GM03348 (cell line): ENCODE measurements at places on chromosomes 1 and 21.

- no peak for DNase-seq
These were observed 48.2 kb downstream of the COQ8A start for GRCh38 chr1:226988334-226988666.

- no peak for DNase-seq
These were observed 110.7 kb downstream of the SPATA46 start for GRCh38 chr1:162265983-162266382.

- DNase-seq, result no peak
These were observed 273.2 kb downstream of the PTPRC start for GRCh38 chr1:198912046-198912445.

- DNase-seq, result peak; percentile 25
These were observed 200.4 kb downstream of the HMCN1 start for GRCh38 chr1:185934476-185935189.

- peak; percentile 44 for DNase-seq
These were observed 187.1 kb downstream of the CDC42BPA start for GRCh38 chr1:227131193-227131592.

DNA sequence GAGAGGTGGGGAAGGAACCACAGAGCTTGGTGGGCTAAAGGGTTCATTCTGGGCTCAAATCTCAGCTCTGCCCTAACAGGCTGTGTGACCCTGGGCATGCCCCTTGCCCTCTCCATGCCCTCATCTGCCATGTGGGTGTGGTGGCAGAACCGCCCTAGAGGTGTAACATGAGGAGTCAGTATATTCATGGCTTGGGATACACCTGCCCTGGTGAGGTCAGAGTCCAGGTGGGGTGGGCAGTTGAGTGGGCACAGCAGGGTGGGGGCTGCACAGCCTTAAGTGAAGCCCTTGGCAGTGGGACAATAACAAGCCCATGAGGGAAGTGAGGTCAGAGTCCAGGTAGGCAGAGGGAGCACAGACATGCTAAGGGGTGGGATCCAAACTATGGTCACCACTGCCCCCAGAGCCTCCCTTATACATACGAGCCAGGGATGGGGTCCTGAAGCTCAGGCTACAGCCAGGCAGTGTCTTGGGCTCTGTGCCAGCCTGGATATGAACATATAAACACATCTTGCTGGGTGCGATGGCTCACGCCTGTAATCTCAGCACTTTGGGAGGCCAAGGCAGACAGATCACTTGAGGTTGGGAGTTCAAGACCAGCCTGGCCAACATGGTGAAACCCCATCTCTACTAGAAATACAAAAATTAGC, 59.0 kb upstream of the EFHD2 start:
- DNase-seq, result no peak

- DNase-seq, result no peak
These were observed 7.0 kb downstream of the NFIA start for GRCh38 chr1:61089338-61089737.

DNA sequence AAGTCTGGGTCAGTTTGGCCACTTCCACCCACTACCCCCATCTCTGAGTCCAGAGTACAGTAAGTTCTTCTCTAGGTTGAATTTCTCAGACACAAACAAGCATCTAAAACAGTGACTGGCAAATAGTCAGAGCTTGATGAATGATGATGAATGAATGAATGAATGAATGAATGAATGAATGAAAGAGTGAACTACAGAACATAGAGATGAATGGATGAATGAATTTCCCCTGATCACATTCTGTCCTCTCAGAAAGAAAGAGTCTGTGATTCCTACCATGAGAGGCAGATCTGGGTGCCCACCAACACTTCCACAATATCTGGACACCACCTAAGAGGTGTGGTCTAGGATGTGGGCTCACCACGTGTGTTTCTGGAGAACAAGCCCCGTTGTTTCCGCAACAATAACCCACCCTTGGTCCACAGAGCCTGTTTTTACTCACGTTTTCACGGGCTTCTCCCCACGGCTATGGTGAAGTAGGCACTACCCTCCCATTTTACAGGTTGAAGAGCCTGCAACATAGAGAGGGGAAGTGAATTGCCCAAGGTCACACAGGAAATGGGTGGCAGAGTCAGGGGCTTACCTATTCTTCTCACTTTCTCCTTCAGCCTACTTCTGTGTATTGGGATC, 40.2 kb upstream of the IFFO2 start:
- no peak for DNase-seq

- DNase-seq, result no peak
These were observed 281.3 kb upstream of the ZP4 start for GRCh38 chr1:238171985-238172384.

- no peak for DNase-seq
These were observed 82.1 kb upstream of the ARHGEF16 start for GRCh38 chr1:3372317-3372716.

DNA sequence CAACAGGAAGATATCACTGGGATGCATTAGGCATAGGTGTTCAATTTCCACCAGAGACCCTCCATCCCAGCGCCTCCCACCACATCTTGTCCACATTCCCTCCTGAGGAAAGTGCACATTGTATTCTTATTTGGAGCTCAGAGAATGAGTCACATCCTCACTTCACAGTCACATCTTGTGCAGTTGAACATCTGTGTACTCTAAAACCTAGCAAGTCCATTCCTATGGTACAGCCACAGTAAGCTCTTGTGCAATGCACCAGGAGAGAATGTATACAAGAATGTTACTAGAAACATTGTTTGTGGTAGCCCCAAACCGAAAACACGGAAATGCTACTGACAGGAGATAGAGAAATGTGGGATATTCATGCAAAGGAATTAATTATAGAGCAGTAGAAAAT, 1.6 kb upstream of the KDF1 start:
- DNase-seq, result peak; percentile 84

GRCh38 chr1:173353350-173353749, 123.8 kb upstream of the PRDX6 start:
- peak; percentile 39 for DNase-seq

- no peak for DNase-seq
These were observed 35.8 kb downstream of the RIPK4 start for GRCh38 chr21:41731081-41731480.

- no peak for DNase-seq
These were observed 226.3 kb upstream of the FGGY start for GRCh38 chr1:59070610-59071009.

- peak; percentile 75 for DNase-seq
These were observed 22.0 kb upstream of the BATF3 start for GRCh38 chr1:212721388-212722247.

GRCh38 chr1:187033693-187034390, 205.1 kb downstream of the PLA2G4A start:
- no peak for DNase-seq

DNA sequence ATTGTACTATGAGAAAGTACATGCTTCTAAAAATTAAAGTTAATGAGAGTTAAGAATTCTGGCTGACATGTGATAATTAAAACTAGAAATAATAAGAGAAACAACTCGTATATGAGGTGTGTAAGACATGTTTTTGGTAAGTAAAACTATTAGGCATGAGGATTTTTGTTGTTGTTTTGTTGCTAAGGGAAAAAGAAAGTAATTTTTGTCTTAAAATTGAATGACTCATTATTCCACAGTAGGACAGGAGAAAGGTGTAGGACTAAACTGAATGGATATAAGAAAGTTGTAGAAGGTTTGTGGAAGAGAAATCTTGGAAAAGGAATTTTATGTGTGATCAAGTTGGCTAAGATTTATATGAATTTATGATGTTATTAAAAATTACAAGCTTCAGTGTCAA, 54.8 kb downstream of the TBX19 start:
- no peak for DNase-seq

- no peak for DNase-seq
These were observed 49.0 kb upstream of the CLIC4 start for GRCh38 chr1:24696041-24696755.

- DNase-seq, result no peak
These were observed 86.4 kb downstream of the WDR64 start for GRCh38 chr1:241738284-241739078.

DNA sequence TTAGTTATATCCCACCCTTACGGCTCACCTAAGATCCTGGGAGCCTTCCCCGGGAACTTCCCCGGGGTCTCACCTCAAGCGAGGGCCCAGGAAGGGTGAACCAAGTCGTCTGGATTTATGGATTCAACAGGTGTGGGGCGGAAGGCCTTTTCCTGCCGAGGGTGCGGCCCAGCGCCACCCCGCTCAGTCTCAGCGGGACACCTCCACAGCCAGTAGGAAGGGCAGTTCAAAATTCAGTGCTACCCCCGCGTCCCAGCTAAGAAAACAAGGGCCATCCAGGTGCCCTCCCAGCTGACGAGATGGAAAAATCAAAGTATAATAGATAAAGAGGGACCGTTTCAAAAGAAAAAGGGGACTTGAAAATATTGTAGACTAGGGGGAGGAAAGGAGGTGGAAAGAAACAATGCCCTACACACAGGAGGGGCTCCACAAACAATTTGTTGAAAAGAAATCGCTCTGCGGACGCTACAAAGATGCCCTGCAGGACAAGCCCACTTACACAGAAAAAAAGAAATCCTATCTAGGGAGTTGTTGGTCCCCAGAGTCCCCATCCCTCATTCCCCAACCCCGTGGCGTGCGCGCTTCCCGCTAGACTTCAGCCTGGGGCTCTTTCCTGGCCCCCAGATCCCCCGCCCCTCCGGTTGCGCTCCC, 1.3 kb downstream of the SLC2A1 start:
- no peak for DNase-seq

GRCh38 chr1:218242171-218242570, 42.9 kb upstream of the RRP15 start:
- no peak for DNase-seq

DNA sequence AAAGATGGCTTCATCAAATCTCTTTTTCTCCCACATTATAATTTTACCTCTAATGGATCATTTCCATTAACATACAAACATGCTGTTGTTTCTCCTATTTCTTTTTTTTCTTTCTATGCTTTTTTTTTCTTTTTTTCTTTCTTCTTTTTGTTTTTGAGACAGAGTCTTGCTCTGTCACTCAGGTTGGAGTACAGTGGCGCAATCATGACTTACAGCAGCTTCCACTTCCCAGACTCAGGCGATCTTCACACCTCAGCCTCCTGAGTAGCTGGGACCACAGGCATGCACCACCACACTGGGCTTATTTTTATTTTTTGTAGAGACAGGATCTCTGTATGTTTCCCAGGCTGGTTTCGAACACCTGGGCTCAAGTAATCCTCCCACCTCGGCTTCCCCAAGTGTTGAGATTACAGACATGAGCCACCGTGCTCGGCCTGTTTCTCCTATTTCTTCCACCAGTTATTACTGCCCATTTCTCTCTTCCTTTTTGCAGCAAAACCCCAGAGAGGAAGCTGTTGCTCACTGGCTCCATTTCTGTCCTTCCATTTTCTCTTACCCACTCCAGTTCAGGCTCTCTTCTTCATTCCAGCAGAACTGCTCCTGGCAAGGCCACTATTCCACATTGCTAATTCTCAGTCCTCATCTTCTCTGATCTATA, 32.1 kb upstream of the OPRD1 start:
- DNase-seq, result no peak

DNA sequence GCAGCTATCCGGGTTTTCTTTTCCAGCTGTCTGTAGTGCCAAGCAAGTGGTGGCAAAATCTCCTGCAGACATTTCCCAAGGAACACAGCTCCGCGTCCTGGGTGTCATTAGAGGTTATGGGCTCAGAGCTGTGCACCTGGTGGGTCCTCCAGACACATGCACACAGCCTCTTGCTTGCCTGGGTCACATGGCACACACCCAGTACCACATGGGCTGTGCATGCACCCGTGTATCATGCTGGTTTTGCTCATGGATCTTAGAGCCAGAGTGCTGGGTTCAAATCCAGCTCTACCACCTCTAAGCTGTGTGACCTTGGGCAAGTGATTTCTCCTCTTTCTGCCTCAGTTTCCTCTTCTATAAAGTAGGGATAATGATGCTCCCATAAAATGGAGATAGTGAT, 61.7 kb downstream of the ALPL start:
- no peak for DNase-seq

- peak; percentile 78 for DNase-seq
These were observed 28.1 kb downstream of the RNF187 start for GRCh38 chr1:228515200-228515834.

DNA sequence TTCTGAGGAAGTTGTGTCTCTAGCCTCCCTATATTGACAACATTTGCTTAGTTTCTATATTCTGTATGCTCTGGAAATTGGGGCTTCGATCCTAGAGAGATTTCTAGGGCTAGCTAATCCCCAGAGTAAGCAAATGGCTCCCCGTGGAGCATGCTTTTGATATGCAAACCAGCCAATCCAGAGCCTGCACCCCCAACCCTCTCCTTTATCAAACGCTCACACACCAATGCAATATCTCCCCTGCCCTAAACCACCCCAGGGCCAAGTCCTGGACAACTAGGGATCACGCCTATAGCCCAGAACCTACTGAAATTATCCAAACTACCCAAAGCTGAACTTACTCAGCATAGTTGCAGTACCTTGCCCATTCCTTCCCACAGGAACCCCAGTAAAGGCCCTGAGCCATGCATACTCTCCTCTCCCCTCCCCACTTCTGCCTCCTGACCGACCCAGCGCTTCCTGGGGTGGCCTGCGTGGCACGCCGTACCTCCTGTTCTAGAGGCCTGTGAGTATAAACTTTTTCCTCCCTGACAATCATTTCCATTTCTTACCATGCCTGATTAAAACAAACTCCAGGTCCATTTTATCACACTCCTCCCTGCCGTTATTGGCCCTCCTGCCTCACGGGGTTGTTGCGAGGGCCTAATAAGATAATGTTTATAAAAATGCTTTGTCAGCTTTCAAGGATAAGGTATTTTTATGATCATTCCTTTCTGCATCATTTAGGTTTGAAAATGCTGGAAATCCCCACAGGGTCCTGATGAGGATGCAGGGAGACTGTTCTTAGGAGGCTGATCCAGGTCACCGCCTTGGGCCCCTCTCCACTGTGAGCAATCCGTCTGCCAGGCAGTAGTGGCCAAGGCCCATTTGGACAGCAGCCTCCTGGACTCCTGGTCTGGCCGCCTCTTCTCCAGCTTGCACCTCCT, 102.7 kb downstream of the TENT5C start:
- no peak for DNase-seq

DNA sequence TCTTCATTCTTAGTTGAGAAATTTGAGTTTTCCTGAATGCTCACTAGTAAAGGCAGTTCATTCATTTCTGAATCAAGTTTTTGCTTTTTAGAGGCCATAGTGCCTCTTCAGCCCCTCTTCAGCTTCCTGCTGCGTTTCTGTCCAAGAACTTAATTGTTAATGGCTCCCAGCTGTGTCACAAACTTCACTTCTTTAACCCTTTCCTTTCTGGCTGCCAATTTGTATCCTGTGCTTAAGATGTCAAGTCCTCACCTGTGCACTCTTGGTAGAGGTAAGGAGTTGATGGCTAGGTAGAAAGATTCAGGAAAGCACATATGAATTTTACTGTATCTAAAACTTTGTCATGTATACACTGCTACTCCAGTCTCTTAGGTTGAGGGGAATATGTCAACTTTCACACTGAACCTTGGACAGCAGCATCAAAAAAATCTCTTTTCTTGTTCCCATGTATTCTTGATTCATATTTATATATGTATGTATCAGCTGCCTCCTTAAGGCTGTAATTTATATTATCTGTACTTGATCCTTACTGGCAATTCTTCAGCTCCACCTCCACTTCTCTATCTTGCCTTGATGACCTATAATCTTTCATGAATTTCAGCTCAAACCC, 612.8 kb downstream of the LMO4 start:
- DNase-seq, result no peak

- DNase-seq, result no peak
These were observed 32.8 kb upstream of the EPS15 start for GRCh38 chr1:51551848-51552296.
